ENCODE measurements at places on chromosomes 1 and 21.

GRCh38 chr1:101382135-101382534, 145.3 kb downstream of the S1PR1 start:
- DNase-seq = no peak

DNA sequence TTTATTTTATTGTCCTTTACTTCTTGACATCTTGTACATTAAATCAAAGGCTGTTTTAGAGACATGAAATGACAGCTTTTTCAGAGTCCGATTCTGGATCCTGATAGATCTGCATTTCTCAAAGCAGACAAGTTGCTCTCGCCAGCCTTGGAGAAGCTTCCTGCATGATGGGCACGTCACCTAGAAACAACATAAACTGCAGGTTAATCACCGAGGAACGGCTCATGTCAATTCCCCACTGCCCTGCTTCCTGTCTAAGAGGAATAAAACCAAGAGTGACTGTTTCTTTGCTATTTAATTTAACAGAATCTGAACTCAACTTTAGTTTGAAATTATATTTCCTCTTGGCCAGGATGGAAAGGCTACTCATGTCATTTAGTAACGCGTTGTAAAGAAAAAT, 77.0 kb downstream of the RWDD3 start:
- no peak for DNase-seq

DNA sequence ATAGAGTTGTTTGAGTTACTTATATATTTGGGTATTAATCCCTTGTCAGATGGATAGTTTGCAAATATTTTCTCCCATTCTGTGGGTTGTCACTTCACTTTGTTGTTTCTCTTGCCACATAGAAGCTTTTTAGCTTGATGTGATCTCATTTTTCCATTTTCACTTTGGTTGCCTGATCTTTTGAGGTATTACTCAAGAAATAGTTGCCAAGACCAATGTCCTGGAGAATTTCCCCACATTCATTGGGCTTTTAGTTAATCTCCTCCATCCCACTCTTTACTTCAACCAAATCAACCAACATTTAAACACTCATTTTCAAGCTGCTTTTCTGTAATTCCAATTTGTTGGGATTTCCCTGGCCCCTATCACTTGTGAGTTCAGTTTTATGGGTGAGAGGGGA, 69.0 kb downstream of the LEPR start:
- no peak for DNase-seq

- no peak for DNase-seq
These were observed 29.7 kb upstream of the PLCH2 start for GRCh38 chr1:2446394-2446793.

GRCh38 chr1:221823561-221823960, 81.7 kb upstream of the DUSP10 start:
- no peak for DNase-seq

DNA sequence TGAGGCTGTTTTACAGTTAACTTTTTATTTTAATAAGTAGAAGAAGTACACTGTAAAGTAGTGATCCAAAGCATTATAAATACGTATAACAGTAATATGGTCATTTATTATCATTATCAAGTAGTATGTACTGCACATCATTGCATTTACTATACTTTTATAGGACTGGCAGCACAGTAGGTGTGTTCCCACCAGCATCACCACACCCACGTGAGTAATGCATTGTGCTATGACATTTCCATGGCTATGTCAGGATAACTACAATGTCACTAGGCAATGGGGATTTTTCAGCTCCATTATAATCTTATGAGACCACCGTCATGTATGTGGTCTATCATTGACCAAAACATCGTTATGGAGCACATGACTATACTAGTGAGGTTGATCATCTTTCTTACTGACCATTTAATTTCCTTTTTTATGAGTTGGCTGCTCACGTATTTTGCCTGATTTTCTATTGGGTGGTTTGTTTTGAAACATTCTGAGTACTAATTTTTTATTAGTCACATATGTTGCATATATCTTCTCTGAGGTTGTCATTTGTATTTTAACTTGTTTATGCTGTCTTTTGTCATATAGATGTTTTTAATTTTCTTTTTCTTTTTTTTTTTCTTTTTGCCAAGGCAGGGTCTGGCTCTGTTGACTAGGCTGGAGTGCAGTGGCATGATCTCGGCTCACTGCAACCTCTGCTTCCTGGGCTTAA, 25.3 kb upstream of the SHCBP1L start:
- no peak for DNase-seq

GRCh38 chr1:70499695-70500094, 88.6 kb downstream of the CTH start:
- no peak for DNase-seq

- DNase-seq = no peak
These were observed 6.0 kb downstream of the STYXL2 start for GRCh38 chr1:167099851-167100250.

DNA sequence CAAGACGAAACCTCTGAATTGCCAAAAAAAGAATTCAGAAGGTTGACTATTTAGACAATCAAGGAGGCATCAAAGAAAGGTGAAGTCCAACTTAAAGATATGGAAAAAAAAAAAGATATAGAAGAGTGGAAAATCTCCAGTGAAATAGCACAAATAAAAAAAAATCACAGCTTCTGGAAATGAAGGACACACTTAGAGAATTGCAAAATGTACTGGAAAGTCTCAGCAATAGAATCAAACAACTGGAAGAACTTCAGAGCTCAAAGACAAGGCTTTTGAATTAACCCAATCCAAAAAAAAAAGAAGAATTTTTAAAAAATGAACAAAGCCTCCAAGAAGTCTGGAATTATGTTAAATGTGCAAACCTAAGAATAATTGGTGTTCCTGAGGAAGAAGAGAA, 31.8 kb downstream of the CD2 start:
- DNase-seq = no peak

DNA sequence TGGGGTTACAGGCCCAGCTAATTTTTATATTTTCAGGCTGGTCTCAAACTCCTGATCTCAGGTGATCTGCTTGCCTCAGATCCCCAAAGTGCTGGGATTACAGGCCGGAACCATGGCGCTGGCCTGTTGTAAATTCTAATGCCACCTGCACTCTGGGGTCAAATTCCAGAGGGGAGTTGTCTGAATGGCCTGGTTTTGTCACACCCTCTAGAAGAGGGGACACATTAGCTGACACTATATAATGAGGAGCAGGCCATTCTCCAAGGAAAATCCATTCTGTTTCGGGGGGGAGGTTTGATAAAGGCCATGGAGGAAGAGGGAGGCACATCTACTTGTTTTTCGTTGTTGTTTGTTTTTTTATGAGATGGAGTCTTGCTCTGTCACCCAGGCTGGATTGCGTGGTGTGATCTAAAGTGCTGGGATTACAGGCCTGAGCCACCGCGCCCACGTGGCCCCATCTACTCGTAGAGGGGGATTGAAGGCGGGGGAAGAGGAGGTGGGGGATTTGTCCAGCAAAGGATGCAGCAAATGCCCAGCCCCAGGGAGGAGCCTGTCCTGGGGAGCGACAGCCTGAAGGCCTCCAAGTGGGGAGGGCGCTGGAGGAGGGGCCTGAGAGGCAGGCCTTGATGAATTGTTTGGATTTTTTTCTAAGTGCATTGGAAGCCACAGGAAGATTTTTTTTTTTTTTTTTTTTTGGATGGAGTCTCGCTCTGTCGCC, 78.4 kb upstream of the SLC45A1 start:
- DNase-seq = no peak

DNA sequence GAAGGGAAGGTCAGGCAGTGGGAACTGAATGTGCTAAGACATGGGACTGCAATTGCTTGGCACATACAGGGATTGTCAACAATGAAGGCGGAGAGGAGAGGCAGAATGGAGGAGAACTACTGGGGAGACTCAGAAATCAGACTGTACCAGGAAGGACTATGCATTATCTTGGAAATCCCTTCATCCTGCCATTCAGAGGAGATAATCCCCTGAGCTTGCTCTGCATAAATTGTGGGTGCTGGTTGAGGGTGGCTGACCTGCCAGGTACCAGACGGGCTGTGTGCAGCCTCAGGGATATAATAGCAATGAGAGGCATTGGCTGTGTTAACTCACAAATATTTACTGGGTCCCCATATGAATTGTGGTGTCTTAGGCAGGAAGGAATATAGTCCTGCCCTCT, 5.0 kb upstream of the TRABD2B start:
- DNase-seq = no peak

- no peak for DNase-seq
These were observed 1655.4 kb downstream of the BRINP3 start for GRCh38 chr1:188822248-188822647.

DNA sequence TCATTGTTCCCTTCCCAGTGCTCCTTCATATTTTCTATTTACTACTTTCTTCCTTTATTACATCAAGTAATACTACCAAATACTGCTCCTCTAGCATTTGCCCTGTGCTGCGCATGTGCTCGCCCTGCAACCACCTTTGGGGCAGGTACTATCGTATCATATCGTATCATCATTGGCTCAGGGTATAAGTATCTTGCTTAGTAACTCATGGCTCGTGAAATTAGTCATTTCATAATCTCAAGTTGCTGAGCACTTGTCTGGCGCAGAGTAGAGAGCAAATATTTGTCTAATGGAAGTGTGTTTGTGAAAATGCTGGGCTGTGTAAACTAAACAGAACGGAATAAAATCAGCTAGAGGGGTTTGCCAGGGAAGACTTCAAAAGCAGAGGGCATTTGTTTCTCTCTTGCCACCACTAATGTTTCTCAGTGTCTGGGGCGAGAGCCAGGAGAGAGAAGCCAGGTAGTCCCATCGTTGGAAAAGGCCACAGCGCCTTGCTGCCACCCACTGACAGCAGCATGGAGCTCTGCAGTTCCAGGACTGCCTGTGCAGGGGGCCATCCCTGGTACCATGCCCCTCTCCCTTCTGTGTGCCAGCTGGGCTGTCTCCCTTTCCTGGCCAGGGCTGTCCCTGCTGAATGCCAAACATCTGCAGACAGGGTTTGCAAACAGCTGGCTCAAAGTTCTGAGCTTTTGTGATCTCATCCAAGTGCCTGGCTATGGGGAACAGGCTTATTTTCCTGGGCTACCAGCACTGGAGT, 20.0 kb upstream of the CPT2 start:
- DNase-seq = no peak

- no peak for DNase-seq
These were observed 189.6 kb downstream of the KAZN start for GRCh38 chr1:14788080-14788479.

- DNase-seq = no peak
These were observed 348.8 kb downstream of the HHAT start for GRCh38 chr1:210677533-210677932.

DNA sequence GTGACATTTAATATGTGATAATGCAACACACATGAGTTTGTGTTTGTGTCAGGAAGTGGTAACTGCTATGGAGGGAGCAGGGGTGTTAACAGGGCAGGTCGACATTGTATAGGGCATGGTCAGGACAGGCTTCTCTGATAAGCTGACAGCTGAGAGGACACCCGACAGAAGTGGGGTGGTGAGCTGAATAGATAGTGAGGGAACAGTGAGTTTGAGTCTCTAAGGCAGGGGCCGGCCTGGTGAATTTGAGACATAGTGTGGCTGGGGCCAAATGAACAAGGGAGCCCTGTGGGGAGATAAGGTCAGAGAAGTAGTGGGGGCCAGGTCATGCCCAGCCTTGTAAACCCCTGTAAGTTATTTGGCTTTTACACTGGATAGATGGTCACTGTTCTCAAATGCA, 217.4 kb upstream of the KIAA0040 start:
- DNase-seq = no peak

DNA sequence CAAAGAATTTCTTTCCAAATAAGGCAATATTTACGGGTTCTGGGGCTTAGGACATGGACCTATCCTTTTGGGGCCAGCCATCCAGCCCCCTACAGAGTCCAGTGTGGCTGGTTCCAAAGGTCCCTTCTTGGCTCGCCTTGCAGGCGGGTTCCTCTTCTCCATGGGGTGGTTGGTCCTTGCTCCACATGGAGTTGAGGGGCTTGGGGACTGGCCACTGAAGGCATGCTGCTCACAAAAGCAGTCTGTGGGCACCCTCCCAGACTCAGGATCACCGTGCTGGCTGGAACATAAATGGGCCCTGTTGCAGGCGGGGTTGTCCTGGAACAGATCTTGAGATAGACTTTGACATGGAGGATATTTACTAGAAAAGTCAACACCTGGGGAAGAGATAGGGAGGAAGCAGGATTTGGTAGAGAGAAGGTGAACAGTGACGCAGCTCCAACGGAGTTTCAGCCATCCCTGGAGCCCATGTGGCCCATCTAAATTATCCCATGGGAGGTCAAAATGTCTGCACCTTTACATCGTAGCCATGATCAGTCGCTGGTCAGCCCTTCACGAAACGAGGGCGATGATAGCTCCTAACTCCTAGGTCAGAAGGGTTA, 39.1 kb upstream of the LRP8 start:
- DNase-seq = no peak

DNA sequence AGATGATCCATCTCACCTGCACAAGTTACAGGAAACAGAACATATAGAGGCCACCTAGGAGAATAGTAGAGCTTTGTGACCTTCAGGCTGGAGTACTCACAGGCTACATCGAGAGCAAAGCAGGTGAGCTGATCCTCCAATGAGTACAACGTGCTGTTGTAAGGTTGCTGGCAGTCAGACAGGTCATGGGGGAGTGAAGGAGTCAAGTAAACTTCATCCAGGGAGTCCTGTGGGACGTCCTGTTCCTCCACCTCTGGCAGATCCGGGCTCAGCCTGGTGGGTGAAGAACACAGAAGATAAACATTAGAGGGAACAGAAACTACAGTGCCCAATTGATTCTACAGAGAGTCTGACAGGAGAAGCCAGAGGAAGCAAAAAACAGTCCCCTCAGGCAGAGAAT, 62.5 kb downstream of the PRKAB2 start:
- no peak for DNase-seq

GRCh38 chr1:89001510-89001909, 9.1 kb upstream of the KYAT3 start:
- no peak for DNase-seq

DNA sequence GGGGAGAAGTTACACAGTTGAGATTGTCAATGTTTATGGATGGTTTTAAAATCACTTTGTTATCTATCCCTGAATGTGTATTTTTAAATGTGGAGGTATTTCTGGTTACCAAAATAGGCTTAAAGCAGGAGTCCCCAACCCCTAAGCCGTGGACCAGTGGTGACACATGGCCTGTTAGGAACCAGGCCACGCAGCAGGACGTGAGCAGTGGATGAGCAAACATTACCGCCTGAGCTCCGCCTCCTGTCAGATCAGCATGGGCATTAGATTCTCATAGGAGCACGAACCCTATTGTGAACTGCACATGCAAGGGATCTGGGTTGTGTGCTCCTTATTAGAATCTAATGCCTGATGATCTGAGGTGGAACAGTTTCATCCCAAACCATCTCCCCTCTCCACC, 151.6 kb downstream of the GALNT2 start:
- DNase-seq = no peak

GRCh38 chr1:117630423-117630998, 24.7 kb downstream of the TENT5C start:
- no peak for DNase-seq

DNA sequence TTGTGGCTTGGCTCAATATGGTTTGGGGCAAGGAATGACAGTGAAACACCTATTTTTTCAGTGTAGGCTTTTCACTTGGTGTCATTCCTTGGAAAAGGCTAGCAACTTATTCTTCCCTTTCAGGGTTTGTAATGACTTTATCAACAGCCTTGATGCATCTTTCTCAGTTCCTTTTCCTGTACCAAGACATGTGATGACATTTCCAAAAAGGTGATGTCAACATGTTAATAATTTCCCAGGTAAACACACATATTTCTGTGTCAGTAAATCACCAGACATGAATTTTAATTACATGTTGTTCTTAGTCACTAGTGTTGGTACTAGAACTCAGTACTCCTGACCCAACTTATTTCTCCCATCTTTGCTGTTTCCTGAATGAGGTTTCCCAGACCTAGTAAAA, 37.8 kb upstream of the RRP15 start:
- DNase-seq = no peak

Measured in GM12892 (cell line).